NCI-H1694 treated with DMSO at 0.1 percent for 48 hours (cell line): ENCODE measurements at places on chromosomes 13 and 19.

DNA sequence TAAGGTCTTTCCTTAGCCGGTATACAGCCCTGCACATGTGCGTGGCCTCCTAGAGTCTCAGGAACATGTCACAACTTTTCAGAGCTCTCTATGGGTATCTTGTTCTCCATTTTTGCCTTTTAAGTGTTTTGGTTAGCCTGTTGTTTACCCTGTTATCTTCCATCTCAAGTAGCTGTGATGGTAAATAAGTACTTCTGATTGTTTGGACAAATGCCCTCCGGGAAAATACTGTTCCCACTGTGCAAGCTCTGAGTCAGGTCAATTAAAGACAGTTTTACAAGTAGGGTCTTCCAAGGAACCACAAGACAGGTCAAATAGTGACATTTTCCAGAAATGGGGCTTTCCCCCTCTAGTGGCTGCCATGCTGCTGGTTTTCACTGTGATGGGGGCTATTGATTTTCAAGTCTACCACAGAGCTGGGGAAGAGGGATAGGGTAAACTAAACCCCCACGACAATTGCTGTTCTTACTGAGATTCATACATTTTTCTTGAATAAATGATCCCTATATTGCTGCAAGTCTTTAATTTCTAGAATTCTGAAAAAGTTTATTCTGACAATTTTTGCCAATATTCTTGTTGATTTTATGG, 109.5 kb downstream of the TM9SF2 start:
- DNase-seq: no peak

DNA sequence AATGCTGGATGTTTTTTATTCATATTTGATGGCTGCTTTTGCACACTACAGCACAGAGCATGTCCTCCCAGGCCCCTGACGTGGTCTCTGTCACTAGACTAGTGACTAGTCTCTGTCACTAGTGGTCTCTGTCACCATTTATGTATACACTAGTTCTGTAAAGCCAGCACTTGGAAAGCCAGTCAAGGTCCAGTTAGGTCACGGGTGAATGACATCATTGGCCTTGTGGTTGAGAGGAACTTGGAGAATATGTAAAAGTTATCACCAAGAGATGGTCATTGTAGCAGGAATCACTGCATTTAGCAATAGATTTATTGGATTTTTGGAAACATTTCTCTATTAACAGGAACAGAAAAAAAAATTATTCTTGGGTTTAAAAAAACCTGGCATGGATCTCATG, 72.9 kb downstream of the SHISA2 start:
- DNase-seq: no peak

DNA sequence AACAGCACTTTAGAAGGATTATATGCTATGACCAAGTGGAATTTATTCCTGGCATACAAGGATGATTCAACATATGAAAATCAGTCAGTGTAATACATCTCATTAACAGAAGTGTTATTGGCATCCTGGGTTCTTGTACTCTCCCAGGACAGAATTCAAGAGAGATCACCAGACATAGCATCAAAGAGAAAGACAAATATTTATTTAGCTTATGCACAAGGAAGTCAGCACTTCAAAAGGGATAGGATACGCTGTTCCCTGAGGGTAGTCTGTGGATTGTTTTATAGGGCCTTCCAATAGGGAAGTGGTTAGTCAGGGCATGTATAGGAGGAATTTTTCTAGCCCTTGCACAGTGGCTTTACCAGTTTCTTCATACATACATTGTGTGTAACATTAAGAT, 1238.0 kb downstream of the PCDH17 start:
- no peak for DNase-seq

- DNase-seq: no peak
Observed at GRCh38 chr13:45063261-45063860, 56.9 kb upstream of the GTF2F2 start.

- no peak for DNase-seq
Observed at GRCh38 chr13:109427148-109427547, 359.2 kb downstream of the IRS2 start.

GRCh38 chr19:2949939-2950285, 5.1 kb upstream of the ZNF77 start:
- DNase-seq: no peak

GRCh38 chr19:16404396-16404795, 67.4 kb downstream of the EPS15L1 start:
- no peak for DNase-seq

DNA sequence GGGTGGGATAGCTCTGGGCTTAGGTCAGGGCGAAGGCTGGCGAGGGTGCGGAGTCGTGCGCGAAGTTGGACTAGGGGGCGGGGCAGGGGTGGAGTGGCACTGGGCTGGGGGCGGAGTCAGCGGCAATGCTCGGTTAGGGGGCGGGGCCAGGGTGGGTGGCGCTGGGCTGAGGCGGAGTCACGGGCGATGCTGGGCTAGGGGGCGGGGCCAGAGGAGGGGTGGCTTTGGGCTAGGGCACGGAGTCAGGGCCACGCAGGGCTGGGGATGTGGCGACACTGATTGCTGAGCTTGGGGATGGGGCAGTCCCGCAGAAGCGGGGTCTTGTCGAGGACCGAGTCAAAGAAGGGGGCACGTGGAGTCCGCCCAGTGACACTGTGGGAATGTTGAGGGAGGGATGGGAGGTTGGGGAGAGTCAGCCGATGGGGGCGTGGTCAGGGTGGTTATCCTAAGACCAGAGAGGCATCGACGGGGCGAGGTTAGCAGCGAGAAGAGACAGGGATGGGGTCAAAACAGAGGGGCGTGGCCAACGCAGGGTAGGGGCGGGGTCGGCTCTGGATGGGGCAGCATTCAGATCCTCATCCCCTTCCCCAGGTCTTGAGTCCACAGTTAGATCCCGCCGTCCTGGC, 8.7 kb downstream of the HOMER3 start:
- no peak for DNase-seq

GRCh38 chr13:111095031-111095840, 19.9 kb upstream of the ARHGEF7 start:
- DNase-seq: no peak

- DNase-seq: no peak
Observed at GRCh38 chr19:31177246-31177645, 172.0 kb downstream of the TSHZ3 start.

DNA sequence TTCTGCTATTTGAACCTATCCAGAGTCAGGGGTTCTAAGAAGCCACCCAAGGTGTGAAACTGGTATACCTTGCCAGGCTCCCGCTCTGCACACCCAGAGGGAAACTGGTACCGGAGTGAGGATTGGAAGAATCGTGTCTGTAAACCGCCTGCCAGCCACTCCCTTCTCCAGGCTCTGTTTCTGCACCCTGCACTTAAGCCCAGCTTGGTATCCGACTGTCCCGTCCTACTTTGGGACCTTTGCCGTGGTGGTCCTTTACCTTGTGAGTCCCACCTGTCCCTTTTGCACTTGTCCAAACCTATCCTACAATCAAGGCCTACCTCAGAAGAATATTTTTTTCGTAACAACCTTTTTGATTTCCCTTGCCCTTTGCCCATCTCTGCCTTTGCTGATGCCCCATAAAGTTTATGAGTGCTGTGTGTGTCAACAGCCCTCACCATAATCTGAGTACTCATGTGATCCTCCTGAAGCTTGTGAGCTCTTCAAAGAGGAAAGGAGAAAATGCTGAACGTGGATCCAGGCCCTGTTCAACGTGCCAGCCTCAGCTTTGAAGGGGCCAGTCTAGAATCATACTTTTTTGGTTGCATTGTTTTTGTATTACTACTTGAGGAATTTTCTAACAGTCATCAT, 44.7 kb downstream of the GARRE1 start:
- no peak for DNase-seq

DNA sequence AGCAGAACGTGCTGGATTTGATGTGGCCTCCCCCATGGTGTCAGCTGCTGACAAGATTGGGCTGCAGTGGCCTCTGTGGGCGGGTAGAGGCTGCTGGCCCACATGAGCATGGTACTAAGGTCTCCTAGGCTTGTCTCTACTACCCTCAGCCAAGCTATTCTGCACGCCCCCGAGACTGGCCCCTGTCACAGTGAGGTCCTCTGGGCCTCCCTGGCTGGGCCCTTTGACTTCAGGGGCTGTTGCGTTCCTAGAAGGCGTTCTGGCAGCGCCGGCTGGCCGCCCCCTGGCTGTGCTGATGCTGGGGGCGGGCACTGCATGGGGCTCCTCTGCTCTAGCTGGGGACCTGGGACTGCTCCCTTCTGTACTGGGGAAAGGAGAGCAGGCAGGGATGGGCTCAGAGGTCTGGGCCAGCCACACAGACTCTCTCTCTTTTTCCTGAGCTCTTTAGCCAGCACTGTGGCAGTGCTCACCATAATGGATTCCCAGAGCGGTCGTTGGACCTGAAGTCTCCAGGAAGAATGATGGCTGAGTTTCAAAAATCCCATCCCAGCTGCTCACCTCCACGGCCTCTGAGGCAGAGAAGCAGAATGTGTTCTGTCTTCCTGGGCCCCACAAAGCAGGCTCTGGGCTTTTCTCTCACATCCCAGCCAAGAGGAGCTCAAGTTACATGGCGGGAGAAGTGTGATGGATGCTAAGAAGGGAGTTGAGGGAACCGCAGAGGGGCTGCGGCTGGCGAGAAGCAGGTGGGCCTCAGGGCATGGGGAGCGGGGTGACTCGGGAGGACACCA, 32.3 kb downstream of the TSSK6 start:
- DNase-seq: no peak

DNA sequence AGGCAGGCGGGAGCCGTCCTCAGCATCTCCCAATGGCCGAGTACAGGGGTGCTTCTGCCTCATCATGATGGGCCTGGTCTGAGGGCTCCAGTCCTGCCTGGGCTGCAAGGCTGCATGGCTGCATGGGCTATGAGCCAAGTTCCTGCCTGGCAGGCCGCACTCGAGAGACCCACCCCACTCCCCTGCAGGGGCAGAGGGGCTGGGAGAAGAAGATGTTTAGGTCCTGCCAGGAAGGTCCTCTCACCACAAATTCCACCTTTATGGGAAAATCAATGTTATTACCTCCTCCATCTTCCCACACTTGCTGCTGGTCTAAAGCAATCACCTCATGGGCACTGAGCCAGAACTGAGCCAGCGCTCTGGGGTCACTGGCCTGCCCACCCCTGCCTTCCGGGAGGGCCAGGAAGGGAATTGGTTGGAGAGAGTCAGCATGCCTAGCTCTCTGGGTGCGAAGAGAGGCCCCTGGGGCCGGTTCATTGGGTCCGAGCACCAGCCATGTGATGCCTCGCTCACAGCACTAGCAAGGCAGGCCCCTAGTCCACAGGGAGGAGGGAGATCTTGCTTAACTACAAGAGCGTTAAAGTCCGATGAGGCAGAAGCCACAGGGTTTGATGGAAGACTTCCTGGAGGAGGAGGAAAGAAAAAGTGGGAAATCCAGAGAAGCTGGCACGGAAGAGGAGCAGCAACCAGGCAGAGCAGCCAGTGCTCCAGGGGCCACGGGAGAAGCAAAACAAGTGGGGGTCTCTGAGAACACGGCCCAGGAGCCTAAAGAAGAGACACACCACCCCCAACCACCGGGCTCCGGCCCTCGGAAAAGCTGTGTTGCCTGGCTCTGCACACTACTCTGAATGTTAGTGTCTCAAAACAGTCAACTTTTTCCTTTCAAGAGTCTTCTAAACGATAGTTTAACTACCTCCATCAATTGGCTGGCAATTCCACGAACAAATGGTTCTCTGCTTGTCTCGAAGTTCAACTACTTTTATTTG, 63.1 kb downstream of the CEBPG start:
- no peak for DNase-seq

GRCh38 chr19:6822311-6822670, 49.8 kb downstream of the VAV1 start:
- no peak for DNase-seq

GRCh38 chr13:21930536-21930935, 259.7 kb downstream of the FGF9 start:
- DNase-seq: no peak

- DNase-seq: no peak
Observed at GRCh38 chr13:51538591-51539179, 45.6 kb upstream of the WDFY2 start.
